ENCODE measurements at places on chromosomes 3 and 15. TPM values are rescaled to one million over a fixed set of nuclear protein-coding genes. Genes with fewer than 3 reads are reported as not detected.

TGM5 gene
- 0.61 TPM for total RNA-seq

WNT7A gene
- 0.29 TPM for total RNA-seq

CCR8 gene
- 10.2 TPM for total RNA-seq

TIGIT gene
- total RNA-seq: 21.5 TPM

ACVR2B gene
- total RNA-seq: 12.8 TPM

BLOC1S6 gene
- 54.5 TPM for total RNA-seq

SEMA4B gene
- 17.3 TPM for total RNA-seq

CCPG1 gene
- total RNA-seq: 8.7 TPM

TRIM42 gene
- not detected for total RNA-seq

C2CD4A gene
- 1.3 TPM for total RNA-seq

OR5K4 gene
- total RNA-seq: not detected

AGBL1 gene
- 0.19 TPM for total RNA-seq

P2RY1 gene
- total RNA-seq: 0.17 TPM

MAP1A gene
- 1.7 TPM for total RNA-seq

GRAMD1C gene
- total RNA-seq: 0.32 TPM

EID1 gene
- 67.5 TPM for total RNA-seq

CKMT1B gene
- total RNA-seq: 0.32 TPM

MINAR1 gene
- total RNA-seq: 0.93 TPM

CFAP100 gene
- not detected for total RNA-seq

CCR9 gene
- total RNA-seq: 0.19 TPM

PTH1R gene
- not detected for total RNA-seq

PTPRG gene
- not detected for total RNA-seq

KCNH8 gene
- total RNA-seq: not detected

ZNF662 gene
- total RNA-seq: 0.06 TPM

SLC9A9 gene
- 4.0 TPM for total RNA-seq

LRRC34 gene
- total RNA-seq: 1.7 TPM

GABRB3 gene
- total RNA-seq: 0.32 TPM

APOD gene
- total RNA-seq: not detected

SLC22A14 gene
- total RNA-seq: 0.11 TPM

CPA3 gene
- not detected for total RNA-seq

STAC gene
- not detected for total RNA-seq

GOLGA8T gene
- 0.32 TPM for total RNA-seq

DZIP3 gene
- 19.7 TPM for total RNA-seq

FBXW12 gene
- not detected for total RNA-seq

SAMD7 gene
- not detected for total RNA-seq

TMEM158 gene
- total RNA-seq: not detected

SCAANT1 gene
- total RNA-seq: 2.4 TPM

PRTG gene
- not detected for total RNA-seq

SYNPR gene
- total RNA-seq: not detected

C3orf70 gene
- total RNA-seq: 0.04 TPM

STX19 gene
- total RNA-seq: not detected

All from activated T-helper 17 cell treated with anti-CD3 and anti-CD28 coated beads, Interleukin-2, amount 50 U/mL, for 72 hours (primary cell).